Right lobe of liver (tissue), 6 donors: ENCODE measurements at places on chromosomes 13 and 19.
A peak's percentile ranks its signal among the peaks of the same experiment; 100 is the strongest.

- DNase-seq: no peak
Measured at GRCh38 chr13:113367020-113367560, 3.2 kb upstream of the GRTP1 start.

- peak; percentile 19 for DNase-seq
Measured at GRCh38 chr19:51755571-51755970, 3.9 kb upstream of the FPR1 start.

GRCh38 chr19:18446811-18447359 lies 9.0 kb upstream of the ISYNA1 start:
- peak; percentile 86 for DNase-seq

- no peak for DNase-seq
Measured at GRCh38 chr19:41265395-41266153, 1.4 kb downstream of the HNRNPUL1 start.

GRCh38 chr19:1038978-1039645 lies 795 bp upstream of the ABCA7 start:
- no peak for DNase-seq

- no peak for DNase-seq
Measured at GRCh38 chr19:2691951-2692350, 10.5 kb downstream of the GNG7 start.

DNA sequence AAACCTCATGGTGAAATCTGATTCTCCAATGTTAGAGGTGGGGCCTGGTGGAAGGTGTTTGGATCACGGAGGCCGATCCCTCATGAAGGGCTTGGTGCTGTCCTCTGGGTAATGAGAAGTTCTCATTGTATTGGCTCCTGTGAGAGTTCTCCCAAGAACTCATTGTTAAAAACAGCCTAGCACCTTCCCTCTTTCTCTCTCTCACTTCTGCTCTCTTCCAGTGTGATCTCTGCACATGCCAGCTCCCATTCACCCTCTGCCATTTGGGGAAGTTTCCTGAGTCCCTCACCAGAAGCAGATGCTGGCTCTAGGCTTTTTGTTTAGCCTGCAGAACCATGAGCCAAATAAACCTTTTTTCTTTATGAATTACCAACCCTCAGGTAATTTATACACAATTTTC lies 3.1 kb upstream of the SUCLA2 start:
- no peak for DNase-seq

DNA sequence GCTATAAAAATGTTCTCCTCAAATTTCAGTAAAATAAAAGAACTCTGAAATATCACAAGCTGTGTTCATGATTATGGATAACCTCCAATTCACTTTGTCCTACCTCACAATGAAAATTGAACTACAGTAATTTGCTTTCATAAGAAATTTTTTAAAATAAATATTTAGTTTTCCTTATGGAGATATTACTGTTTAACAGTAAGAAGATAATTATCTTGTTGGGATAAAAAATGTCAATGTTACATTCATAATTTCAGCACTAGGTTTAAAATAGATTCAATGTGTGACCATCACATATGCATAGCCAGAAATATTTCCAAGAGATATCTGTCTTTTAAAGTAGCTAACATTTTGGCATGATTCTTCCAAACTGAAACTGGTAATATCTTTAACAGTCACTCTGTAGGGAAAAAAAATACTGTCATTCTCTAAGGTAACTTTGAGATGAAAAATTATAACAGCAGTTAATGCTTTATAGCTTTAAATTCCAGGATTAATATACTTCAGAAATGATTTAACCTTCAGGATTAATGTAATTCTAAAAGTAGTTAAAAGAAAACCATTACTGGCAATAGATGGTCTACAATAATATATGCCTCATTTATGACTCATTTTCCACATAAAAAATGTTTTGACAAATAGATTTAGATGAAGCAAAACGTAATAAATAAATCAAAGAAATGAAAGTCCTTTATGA lies 91.3 kb downstream of the SPRY2 start:
- no peak for DNase-seq

DNA sequence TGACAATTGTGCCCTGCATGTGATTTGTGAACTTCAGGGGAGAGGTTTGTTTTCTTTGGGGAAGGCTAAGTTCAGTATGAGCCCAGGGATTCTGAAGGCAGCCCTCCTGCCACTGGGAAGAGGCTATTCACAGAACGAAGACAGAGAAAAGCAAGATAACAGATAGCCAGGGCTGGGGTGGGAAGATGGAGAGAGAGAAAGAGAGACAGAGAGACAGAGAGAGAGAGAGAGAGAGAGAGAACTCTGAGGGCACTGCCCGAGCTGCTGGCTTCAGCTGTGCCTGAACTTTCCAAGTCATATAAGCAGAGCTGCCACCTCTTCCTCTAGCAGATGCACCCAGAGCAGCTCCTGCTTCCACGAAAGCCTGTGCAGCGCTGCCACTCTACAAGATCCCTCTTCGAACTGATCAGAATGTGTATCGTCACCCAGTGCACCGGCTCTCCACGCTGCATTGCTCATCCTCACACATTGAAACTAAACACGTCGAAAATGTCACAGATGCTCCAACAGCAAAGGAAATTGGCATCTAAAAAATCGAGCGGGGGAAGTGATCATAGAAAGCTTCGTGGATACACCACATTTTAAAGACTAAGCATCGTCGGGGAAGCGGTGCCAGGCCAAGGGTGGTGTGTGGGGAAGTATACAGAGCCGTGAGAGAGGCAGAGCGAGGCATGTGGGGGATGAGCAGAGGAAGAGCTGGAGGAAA lies 81.8 kb upstream of the SIAH3 start:
- DNase-seq: no peak

DNA sequence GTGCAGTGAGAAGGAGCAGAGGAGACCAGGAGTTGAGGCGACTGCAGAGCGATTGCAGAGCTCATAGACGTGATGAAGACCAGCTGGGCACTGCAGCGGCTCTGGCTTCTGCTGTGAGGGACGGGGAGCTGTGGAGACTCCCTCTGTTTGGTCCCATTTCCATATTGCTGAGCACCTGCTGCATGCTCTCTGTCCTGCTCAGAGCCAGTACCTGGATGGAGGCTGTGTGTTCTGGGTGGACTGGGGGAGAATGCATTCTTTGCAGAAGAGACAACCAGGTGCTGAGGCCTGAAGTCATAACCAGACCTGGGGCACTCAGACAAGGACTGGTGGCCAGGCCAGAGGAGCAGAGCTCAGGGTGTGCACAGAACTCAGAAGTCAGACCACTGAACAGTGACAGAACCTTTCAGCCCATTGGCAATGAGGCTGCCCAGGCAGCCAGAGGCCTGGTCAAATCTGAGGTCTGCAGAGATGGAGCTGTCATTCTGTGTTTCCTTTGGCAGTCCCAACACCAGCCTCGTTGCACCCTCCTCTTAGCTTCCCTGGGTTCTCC lies 1.3 kb upstream of the A1BG start:
- DNase-seq: no peak

GRCh38 chr13:105665284-105665683 lies 870.2 kb downstream of the EFNB2 start:
- no peak for DNase-seq

DNA sequence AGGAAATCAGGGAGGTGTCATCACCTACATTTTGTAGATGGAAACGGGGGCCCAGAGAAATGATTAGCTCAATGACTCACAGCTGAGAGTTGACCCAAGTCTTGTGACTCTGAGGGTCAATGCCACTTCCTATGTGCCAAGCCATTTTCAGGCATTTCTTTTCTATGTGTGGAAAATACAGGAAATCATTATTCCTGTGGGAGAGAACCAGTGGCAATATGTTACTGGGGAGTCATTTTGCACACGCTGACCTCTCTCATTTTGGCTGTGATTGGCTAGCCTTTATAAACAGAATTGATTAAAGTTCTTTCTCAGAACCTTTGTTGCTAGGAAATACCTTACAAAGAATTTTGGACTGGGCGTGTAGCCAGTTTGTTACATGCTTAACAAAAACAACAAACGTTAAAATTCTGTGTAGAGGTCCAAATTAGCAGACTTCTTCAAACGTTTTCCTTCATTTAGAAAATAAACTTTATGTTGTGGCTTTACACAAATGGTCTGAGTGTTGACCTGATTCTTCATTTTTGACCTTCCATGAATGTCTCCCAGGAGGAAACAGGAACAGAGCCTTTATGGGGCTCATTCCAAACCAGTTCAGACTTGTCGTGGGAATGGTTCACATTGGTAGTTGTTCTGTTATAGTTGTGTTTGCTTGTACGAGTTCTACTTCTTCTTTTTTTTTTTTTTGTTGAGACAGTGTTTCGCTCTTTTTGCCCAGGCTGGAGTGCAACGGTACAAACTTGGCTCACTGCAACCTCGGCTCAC lies 11.4 kb downstream of the PCCA start:
- DNase-seq: no peak

GRCh38 chr13:22696433-22696832 lies 484.3 kb upstream of the SGCG start:
- DNase-seq: no peak

- no peak for DNase-seq
Measured at GRCh38 chr19:35212241-35212640, 16.3 kb downstream of the FAM187B start.

GRCh38 chr13:80339912-80340650 lies 845 bp downstream of the SPRY2 start:
- DNase-seq: peak; percentile 83

DNA sequence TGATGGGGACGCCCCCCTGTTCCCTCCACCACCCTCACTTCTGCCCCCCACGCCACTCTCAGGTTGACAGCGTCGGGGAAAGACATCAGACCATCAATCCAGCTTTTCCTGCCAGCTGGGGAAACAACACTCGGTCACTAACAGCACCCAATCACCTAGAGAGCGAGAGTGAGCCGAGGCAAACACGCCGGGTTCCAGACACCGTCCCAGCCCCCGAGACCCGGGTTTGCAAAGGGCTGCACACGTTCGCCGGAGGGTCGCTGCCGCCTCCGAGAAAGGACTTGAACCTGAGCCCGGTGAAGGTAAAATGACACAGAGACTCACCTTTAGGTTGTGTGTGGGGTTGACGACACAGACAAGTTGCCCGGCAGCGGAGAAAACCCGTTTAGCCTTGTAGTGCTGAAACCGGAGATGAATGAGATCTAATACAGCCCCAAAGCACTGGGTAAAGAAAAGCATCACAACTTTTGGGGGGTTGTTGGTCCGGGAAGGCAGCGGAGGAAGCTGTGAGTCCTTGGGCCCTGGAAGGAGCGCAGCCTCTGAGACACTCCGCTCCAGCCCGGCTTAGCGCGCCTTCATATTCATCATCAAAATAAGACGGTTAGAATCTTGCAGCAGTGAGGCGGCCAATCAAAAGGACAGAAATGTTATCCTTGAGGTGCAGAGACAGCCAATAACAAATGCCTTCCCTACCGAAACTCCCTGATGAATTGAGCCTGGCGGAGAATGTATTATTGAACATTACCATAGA lies at the start of gene SIAH3:
Gene SIAH3 (minus strand): TSS at position 583 of the 751 bp plus-strand sequence. CDS start 124 bp downstream, at position 459.
- no peak for DNase-seq

- no peak for DNase-seq
Measured at GRCh38 chr13:45604892-45605291, 10.6 kb downstream of the ERICH6B start.

GRCh38 chr13:68727165-68727564 lies 1380.5 kb upstream of the ATXN8OS start:
- DNase-seq: no peak

DNA sequence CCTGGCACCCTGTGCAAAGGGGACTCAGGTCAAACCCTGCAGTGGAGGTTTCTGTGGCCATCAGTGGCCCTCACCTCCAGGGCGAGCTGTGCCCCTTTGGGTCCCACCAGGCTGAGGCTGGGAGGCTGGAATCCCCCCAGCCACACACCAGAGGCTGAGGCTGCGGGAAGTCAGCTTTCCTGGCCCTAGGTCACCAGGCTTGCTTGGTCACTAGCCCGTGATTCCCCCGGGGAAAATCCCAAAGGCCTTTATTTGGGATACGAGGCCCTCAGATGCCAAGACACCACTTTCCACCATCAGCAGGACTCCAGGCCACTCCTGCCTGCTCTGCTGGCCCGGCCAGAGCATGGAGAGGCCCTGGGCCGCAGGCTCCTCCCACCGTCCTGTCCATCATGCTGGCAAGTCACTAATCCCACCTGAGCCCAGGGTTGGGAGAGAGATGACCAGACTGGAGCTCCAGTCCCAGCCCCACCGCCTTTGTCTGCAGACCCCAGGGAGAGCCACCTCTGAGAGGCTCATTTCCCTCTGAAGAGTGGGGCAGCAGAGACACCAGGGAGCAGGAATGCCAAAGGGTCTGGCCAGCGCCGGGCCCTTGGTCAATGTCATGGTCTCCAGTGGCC lies 4.7 kb downstream of the NKPD1 start:
- DNase-seq: no peak

- no peak for DNase-seq
Measured at GRCh38 chr13:43123856-43124255, 100.5 kb downstream of the DNAJC15 start.

DNA sequence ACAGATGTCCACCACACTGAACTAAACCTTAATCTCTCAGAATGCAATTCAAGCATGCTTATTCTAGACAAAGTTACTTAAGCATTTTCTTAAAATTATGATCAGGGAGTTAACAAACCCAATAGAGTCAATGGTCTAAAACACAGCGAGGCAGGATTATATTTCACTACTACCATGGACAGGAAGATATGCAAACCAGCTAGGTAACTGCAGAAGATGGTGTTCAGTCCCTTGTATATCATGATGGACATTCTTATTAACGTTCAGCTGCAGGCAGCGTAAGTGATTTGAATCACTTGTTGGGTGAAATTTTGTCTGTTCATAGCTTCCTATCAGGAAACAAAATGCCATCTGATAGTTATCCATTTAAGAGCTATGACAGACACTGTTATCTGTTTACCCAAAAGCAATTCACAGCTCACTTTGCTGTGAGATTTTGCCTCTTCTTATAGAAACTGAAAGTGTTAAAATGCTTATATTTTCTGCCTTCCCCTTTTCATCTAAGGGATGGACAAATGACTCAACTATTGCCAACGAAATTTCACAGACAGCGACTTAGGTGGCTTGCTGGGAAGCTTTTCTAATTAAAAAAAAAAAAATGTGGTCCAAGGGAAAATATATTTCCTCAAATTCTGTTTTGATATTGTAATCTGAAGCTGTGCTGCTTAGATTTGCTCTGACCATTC lies 591.9 kb downstream of the DACH1 start:
- no peak for DNase-seq

GRCh38 chr19:39082745-39083598 lies 1.2 kb upstream of the ACP7 start:
- no peak for DNase-seq

- no peak for DNase-seq
Measured at GRCh38 chr13:98586400-98587345, 9.8 kb upstream of the STK24 start.

- DNase-seq: no peak
Measured at GRCh38 chr19:18332917-18333530, 7.4 kb upstream of the PGPEP1 start.

- DNase-seq: no peak
Measured at GRCh38 chr19:7542556-7543348, 7.2 kb downstream of the PNPLA6 start.

GRCh38 chr19:57477191-57478008 lies at the start of gene ZNF772:
ZNF772 (minus strand) TSS chr19:57477566; CDS start chr19:57477309, 257 bp downstream.
- DNase-seq: peak; percentile 94

GRCh38 chr19:2747349-2747748 lies 7.5 kb upstream of the SLC39A3 start:
- DNase-seq: no peak

GRCh38 chr19:41999071-41999877 lies 5.2 kb upstream of the ATP1A3 start:
- no peak for DNase-seq
